ENCODE measurements at places on chromosomes 6 and 20.

- no peak for DNase-seq
These were observed 34.6 kb downstream of the JAG1 start for GRCh38 chr20:10639077-10639736.

DNA sequence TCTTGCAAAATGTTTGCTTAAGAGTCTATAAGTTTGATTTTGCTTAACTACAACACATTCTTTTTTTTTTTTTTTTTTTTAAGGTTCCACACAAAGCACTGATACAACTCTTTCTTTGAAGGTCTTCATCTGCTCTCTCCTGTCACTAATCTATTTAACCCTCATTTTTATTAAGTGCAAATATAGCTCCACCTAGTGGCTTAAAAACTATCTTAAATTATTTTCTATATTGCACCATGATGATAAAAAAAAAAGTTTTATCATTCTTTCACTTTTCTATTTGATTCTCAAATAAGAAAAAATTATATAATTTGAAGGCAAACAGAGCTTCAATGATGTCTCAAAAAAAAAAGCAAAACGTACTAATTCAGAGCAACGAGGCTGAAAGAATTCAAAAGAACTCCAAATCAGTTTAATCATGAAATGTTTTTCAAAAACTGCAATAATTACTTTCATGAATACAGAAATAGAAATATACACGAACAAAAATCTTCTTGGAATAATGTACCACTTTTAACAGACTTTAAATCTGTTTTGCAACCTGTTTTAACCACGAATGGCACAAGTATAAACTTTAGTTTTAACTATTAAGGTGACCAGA, 12.8 kb downstream of the ESF1 start:
- no peak for DNase-seq

DNA sequence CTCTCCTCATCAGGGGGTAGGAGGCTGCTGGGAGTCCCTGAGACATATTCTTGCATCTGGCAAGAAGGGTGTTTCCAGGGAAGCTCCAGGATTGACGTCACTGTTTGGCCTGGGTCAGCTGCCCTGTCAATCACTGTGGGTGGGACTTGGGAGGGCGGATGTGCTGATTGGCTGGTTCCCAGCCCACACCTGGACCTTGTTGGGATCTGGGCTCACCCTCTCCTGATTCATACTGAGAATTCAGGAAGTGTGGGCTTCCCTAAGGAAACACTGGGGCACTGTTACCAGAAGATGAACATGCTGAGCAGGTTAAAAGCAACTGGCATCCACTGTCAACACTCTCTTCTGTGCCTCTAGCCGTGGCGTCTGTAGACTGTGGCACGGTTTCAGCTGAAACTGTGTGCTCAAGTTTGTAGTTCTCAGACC, 36.5 kb downstream of the CDH26 start:
- DNase-seq = no peak

DNA sequence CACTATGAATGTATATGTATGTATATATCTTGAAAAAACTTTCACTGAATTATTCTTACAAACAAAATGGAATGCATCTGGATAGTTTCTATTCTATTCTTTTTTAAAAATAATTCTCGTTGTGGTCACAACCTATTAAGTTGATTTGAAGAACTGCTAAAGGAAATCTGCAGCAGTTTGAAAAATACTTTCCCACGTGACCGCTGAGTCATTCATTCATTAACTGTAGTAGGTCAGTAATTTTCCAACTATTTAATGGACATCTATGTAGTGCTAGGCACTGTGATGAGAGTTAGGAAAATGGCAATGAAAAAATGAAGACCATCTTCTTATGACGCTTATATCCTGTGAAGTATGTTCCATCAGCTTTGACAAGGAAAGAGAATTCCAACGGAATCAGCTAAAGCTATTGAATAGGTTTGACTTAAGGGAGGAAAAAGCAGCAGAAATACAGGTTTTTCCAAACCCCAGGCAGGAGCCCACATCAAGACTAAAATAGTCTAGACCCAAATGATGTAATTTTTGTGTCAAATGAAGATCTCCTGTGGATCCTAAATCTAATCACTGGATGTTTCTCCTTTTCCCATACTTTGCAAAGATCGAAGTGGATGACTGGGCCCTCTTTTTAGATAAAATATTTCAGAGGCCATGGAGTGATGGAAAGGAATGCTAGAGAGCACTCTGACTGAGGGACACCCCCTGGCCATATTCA, 4.1 kb upstream of the EFHC1 start:
- no peak for DNase-seq

DNA sequence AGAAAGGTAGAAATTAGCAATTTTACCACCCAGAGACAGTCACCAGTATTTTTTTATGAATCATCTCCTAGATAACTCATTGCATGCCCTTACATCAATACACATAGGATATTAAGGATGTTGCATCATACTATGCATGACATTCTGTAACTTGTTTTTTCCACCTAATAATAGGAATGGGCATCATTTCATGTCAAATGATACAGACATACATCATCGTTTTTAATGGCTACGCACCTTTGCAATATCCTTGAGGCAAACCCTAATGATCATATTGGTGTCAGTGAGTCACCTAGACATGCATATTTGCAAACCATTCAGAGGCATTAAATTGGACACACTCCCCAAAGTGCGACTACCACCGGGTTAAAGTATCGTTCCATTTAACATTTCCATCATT, 309.7 kb upstream of the AGPAT4 start:
- DNase-seq = no peak

- DNase-seq = no peak
These were observed 1192.3 kb upstream of the GJE1 start for GRCh38 chr6:140940251-140940925.

GRCh38 chr6:162580619-162581018, 146.9 kb downstream of the PRKN start:
- DNase-seq = no peak
